ENCODE measurements at places on chromosomes 13 and 19. TPM values are rescaled to one million over a fixed set of nuclear protein-coding genes. Genes with fewer than 3 reads are reported as not detected.

The CEACAM20 gene
- not detected for total RNA-seq

The CEACAM7 gene
- total RNA-seq = not detected

The CRB3 gene
- 4.2 TPM for total RNA-seq

The LILRA1 gene
- total RNA-seq = not detected

The MAST1 gene
- not detected for total RNA-seq

The WDR62 gene
- 1.3 TPM for total RNA-seq

The ICAM4 gene
- 1.3 TPM for total RNA-seq

The PPFIA3 gene
- 4.5 TPM for total RNA-seq

The KCTD15 gene
- total RNA-seq = 11.0 TPM

The GPX4 gene
- total RNA-seq = 220 TPM

The ZC3H4 gene
- total RNA-seq = 74.8 TPM

The KCNRG gene
- total RNA-seq = 0.64 TPM

The KIR3DL1 gene
- not detected for total RNA-seq

The CEACAM8 gene
- total RNA-seq = not detected

DNA sequence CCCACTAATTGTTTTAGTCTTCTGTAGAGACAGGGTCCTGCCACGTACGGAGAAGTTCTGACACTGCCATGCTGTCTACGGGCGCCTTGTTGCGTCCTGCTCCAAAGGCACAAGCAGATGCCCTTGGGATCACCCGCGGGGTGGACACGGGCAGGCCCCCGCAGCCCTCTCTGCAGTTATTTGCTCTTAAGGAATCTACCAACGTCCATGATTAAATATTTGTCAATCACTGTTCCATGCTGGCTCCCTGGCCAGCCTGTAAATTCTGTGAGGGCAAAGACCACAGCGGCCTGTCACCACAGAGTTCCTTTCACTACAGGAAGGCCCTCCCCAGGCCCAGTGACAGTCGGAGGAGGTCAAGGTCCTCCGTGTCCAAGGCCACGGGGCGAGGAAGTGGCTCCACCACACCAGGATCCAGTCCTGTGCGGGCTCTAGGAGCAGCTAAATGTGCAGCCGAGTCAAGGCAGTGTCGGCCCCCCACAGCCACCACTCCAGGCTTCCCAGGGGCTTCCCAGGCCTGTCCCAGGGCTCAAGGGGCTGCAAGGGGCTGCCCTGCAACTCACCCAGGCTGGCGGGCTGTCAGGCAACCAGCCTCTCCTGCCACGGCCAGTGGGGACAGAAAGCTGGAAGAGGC is 2.1 kb downstream of the RNF126 start:
- no peak for DNase-seq
- H3K27ac ChIP-seq = peak overlapping the region; percentile 96
- H3K27me3 ChIP-seq = no peaks in the 10 kb centered on the region
- peaks cover 68% of the 10 kb centered on the region for H3K4me1 ChIP-seq

DNA sequence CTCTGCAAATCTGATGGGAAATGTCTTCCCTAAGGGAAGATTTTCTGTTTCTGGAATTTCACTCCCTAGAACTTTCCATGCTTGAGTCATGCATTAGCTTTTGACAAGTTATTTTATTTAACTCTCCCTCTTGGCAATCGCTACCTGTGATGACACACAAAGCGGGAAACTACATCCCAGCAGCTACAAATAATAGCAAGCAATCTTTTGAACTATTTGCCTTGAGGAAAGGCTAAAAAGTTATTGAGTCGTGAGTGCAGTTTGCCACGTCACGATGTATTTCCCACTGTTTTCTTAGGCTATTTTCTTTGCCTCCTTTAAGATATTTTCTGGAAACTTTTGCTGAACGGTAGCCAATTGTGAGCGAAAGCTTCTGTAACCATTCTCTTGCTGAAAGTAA is 353.3 kb upstream of the HTR2A start:
- no peaks in the 10 kb centered on the region for H3K27me3 ChIP-seq
- no peaks in the 10 kb centered on the region for H3K36me3 ChIP-seq
- no peaks in the 10 kb centered on the region for H3K4me1 ChIP-seq
- no peak overlapping the region for H3K4me3 ChIP-seq
- no peak for DNase-seq

- no peaks in the 10 kb centered on the region for H3K27me3 ChIP-seq
- H3K36me3 ChIP-seq = no peaks in the 10 kb centered on the region
- no peak overlapping the region for H3K4me3 ChIP-seq
- no peak for DNase-seq
- no peak overlapping the region for H3K27ac ChIP-seq
Measured at GRCh38 chr13:66995203-66995611, 234.9 kb downstream of the PCDH9 start.

DNA sequence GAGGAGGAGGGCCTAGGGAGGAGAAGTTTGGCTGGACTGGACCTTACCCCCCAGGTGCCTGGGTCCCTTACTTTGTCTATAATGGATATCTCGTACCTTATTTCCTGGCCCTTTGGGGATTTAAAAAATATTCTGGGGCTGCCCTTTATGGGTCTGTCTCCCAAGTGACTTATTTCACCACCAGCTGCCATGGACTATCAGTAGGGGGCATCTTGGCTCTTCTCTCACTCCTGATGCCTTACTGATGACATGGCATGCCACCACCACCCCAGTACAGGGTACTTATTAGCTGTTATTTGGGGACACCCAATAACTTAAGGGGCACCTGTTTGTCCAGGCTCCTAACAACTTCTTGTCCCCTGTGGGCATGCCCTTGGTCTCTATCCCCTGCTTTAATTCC is 38.0 kb downstream of the NFIX start:
- no peaks in the 10 kb centered on the region for H3K36me3 ChIP-seq
- no peak for DNase-seq
- no peaks in the 10 kb centered on the region for H3K27me3 ChIP-seq
- H3K4me1 ChIP-seq = no peaks in the 10 kb centered on the region
- H3K4me3 ChIP-seq = no peak overlapping the region
- H3K27ac ChIP-seq = no peak overlapping the region

DNA sequence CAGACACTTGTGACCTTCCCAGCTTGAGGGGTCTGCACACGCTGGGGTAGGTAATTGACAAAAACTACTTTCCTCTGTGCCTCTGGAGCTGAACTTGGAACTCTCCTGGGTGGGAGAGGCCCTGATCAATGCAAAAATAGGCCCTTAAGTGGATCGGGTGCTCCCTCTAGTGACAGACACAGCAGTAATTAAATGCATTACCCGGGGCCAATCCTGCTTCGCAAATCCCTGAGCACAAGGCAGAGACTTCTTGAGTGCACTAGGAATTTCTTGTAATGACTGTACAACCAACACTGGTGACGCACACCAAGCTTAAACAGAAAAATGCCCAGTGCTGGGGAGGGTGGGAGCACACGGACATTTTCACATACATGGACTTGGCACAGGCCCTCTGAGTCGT is 10.6 kb upstream of the UBE2S start:
- peak; percentile 61 for DNase-seq
- H3K27ac ChIP-seq = no peak overlapping the region
- H3K4me3 ChIP-seq = no peak overlapping the region
- no peaks in the 10 kb centered on the region for H3K36me3 ChIP-seq
- H3K27me3 ChIP-seq = no peaks in the 10 kb centered on the region

- no peaks in the 10 kb centered on the region for H3K27me3 ChIP-seq
- no peaks in the 10 kb centered on the region for H3K36me3 ChIP-seq
- H3K4me1 ChIP-seq = peaks cover under 1% of the 10 kb centered on the region
- H3K27ac ChIP-seq = no peak overlapping the region
Measured at GRCh38 chr19:33436360-33437345, 63.1 kb downstream of the CEBPG start.

DNA sequence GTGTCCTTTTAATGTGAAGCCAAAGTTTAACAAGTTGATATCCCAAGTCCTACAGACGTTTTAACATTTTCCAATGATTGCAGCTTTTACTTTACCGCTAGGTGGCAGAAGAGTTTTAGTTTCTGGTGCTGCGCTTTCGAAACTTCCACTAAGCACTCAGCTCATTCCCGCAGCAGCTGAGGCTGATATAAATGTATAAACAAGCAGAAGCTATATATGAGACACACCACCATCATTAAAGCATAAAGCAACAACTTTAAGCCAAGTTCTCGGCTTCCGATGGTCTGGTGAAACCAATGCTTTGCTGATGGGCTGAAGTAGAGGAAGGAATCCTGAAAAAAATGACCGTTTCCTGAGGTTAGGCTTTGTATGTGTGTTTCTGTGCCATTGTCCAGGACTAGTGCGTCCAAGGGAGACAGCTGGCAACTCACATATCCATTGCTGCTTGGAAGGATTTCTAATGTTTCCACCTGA is 753.9 kb downstream of the OLFM4 start:
- H3K27me3 ChIP-seq = no peaks in the 10 kb centered on the region
- H3K4me3 ChIP-seq = no peak overlapping the region
- no peak for DNase-seq
- no peak overlapping the region for H3K27ac ChIP-seq
- H3K4me1 ChIP-seq = no peaks in the 10 kb centered on the region
- no peaks in the 10 kb centered on the region for H3K36me3 ChIP-seq

- H3K4me1 ChIP-seq = peaks cover 13% of the 10 kb centered on the region
- no peaks in the 10 kb centered on the region for H3K27me3 ChIP-seq
- peak; percentile 68 for DNase-seq
- no peak overlapping the region for H3K27ac ChIP-seq
- H3K36me3 ChIP-seq = no peaks in the 10 kb centered on the region
- H3K4me3 ChIP-seq = peak overlapping the region; percentile 11
Measured at GRCh38 chr13:24709186-24709913, 29.1 kb downstream of the ATP12A start.

GRCh38 chr19:11735375-11735774 is 3.4 kb downstream of the ZNF823 start:
- peaks cover 15% of the 10 kb centered on the region for H3K4me1 ChIP-seq
- H3K27me3 ChIP-seq = no peaks in the 10 kb centered on the region
- H3K27ac ChIP-seq = no peak overlapping the region
- no peak for DNase-seq
- H3K4me3 ChIP-seq = no peak overlapping the region

GRCh38 chr19:58409010-58409790 is 751 bp downstream of the ZNF584 start:
- peaks cover 25% of the 10 kb centered on the region for H3K4me1 ChIP-seq
- H3K27me3 ChIP-seq = no peaks in the 10 kb centered on the region
- H3K4me3 ChIP-seq = peak overlapping the region; percentile 19

- H3K36me3 ChIP-seq = no peaks in the 10 kb centered on the region
- no peaks in the 10 kb centered on the region for H3K4me1 ChIP-seq
- no peak overlapping the region for H3K4me3 ChIP-seq
Measured at GRCh38 chr13:94192431-94192975, 287.0 kb downstream of the DCT start.

- peaks cover 17% of the 10 kb centered on the region for H3K4me1 ChIP-seq
- H3K4me3 ChIP-seq = no peak overlapping the region
- no peaks in the 10 kb centered on the region for H3K27me3 ChIP-seq
- H3K27ac ChIP-seq = no peak overlapping the region
- no peaks in the 10 kb centered on the region for H3K36me3 ChIP-seq
Measured at GRCh38 chr13:23796551-23796950, 92.6 kb downstream of the MIPEP start.

DNA sequence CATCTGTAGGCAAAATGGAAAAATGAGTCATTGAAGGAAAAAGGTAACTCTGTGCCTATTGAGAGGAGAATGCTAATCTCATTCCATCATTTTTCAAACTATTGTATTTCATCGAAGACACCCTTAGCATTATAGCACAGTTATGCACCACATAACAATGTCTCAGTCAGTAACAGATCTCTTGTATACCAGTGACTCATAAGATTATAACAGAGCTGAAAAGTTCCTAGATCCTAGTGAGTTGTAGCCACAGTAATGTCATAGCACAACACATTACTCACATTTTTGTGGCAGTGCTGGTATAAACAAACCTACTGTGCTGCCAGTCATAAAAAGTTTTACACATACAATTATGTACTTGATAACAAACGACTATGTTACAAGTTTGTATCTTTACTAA is 1077.6 kb downstream of the DIAPH3 start:
- H3K4me1 ChIP-seq = no peaks in the 10 kb centered on the region
- DNase-seq = no peak
- no peaks in the 10 kb centered on the region for H3K27me3 ChIP-seq
- no peak overlapping the region for H3K4me3 ChIP-seq

DNA sequence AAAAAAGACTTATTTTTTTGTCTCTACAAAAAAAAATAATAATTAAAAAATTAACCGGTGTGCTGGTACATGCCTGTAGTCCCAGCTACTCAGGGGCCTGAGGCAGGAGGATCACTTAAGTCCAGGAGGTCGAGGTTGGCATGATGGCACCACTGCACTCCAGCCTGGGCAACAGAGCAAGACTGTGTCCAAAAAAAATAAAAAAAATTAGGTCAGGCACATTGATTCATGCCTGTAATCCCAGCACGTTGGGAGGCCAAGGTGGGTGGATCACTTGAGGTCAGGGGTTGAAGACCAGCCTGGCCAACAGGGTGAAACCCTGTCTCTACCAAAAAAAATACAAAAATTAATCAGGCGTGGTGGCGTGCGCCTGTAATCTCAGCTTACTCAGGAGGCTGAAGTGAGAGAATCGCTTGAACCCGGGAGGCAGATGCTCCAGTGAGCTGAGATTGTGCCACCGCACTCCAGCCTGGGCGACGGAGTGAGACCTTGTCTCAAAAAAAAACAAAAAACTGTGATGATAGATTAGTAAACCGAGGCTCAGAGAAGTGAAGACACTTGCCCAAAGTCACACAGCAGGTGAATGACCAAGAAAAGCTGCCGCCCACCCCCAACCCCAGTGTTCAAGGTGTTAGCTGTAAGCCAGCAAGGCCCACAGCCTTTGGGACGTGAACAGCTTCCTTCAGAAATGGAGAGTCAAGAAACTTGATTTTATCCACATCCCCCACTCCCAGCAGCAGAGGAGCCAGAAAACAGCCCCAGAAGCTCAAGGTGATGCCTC is 9.4 kb downstream of the RNU6-9 start:
- H3K4me1 ChIP-seq = peaks cover 46% of the 10 kb centered on the region
- H3K27me3 ChIP-seq = no peaks in the 10 kb centered on the region
- H3K4me3 ChIP-seq = no peak overlapping the region
- peaks cover 24% of the 10 kb centered on the region for H3K36me3 ChIP-seq

DNA sequence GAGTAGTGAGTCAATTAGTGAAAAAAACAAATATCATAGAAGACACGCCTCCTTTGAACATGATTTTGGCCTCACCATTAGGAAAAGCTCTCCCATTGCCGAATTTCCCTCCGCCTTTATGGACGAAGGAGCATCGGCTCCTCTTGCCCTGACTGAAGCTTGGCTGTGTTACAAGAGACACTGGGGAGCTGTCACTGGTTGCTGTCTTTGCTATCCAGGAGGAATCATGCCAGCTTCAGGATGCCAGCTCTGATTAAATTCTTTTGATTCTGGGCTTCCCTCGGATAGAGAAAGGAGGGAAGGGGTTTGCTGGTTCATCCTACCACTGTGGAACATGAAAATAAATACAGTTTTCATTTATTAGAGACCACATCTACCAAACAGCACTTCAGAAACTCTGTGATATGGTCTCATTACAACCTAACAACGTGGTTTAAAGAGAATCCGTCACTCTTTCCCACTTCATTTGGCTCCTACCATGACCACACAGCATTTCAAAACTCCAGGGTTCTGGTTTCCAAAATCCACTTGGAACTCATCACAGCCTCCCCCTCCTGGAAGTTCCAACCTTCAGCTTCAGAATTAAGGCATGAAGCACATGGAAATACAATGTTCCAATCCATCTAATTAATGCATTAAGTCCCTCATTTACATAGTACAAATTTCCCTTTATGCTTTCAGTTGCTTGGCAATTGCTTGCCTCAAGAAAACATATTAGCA is 446.0 kb downstream of the EFNB2 start:
- DNase-seq = no peak
- no peak overlapping the region for H3K4me3 ChIP-seq
- H3K4me1 ChIP-seq = no peaks in the 10 kb centered on the region
- H3K27ac ChIP-seq = no peak overlapping the region

All from CD4-positive, alpha-beta memory T cell (primary cell).